Memory B cell (primary cell): ENCODE measurements at places on chromosomes 7 and 10.

DNA sequence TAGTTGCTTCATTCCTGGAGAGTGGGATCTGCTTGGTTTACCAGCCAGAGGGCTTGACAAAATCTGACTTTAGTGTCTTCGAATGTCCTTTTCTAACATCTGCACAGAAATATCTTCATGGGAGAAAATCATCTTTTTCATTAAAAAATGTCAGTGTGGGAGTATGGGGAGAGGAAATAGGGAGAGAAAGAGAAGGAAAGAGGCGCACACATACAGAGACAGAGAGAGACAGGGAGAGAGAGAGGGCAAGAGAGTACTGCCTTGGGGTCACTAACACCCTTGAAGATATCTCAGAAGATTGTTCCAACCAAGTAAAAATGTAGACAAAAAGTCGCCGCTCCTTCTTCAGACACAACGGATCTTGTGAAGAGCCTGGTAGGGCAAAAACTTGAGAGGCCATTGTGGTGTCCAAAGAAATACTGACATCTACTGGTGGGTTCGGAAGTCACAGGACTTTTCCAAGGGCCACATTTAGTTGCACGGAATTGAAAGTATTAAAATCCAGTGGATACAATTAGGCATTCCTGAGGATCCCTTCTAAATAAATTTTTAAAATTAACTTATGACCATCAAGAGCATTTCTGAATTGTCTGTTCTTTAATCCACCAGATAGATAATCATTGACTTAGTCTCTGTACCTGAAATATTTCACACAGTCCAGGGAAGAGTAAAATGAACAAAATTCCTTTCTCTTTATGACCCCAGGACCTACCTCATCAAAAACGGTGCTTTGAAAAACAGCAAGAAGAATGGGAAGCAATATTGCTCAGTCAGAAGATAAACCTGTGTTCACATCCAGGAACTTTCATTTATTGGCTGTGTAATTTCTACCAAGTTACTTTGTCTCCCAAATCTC lies 29.7 kb downstream of the VIM start:
- peak; percentile 40 for DNase-seq

DNA sequence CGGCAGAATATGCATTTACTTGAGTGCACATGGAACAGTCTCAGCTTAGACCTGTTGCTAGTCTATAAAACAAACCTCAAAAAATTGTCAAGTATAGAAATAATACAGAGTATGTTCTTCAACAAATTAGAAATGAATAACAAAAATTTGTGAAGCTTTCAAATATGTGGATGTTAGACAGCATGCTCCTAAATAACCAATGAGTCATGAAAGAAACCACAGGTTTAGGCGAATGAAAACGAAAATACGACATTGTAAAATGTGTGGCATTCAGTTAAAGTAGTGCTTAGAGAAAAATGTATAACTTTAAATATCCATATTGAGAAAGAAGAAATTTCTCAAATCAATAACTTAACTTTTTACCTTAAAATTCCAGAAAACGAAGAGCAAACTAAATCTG lies 760.0 kb upstream of the SORCS1 start:
- no peak for DNase-seq

DNA sequence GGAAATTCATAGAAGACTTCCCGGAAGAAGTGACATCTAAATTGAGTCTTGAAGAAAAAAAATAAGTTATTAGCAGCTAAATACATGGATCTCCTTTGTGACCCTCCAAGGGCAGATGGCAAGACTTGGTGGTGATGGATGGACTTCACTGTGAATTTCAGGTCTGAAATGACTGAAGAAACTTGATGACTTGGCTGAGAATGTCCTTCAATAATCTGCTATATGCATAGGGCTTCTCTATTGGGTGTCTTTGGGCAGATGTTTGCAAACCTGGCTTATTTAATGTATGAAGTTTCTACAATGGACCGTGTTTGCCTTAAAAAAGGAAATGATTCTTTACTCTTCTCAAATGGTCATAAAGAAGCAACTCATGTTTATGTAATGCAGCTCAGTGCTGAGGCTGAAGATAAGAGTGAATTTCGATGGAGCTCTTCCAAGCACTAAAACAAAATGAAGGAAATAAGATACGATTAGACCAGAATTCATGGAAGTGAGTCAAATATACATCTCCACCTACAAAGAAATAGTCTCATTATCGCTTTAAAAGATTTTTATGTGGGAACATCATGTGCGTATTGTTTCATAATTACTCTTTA lies 116.6 kb upstream of the WDR11 start:
- no peak for DNase-seq

GRCh38 chr10:10730471-10731043 lies 287.1 kb upstream of the CELF2 start:
- no peak for DNase-seq

DNA sequence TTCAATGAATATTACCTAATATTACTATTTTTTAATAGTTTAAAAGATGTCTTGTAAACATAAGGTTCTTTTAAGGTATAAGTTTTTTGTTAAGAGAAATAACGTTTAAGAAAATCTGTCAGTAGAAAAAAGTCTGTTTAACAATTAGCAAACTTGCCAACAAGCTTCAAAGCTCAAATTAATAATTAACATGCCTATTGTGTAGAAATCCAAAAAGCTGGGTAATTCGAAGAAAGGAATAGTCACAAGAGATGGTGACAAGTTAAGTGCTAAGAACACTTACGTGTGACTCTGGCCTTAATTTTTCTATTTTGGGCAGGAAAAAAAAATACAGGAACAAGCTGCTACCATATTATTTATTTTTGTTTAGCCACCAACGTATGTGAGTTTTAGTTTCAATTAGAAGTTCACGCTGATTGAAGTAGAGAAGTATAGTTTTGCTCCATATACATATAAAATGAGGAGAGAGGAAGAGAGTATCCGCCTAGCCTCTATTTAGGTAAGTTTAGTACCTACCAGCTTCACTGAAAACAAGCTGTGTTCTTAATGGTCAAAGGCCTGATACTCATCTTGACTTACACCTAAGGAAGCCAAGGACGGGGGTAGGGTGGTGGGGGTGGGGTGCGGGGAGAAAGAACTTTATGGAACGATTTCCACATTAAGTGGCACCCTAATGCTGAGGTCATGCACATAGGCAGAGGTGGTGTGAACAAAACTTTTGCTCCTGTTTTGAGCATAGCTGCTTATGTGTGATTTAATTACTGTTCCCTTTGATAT lies 43.4 kb upstream of the AGBL3 start:
- DNase-seq, result no peak

- DNase-seq, result no peak
Observed at GRCh38 chr10:19683960-19684359, 132.3 kb upstream of the PLXDC2 start.

DNA sequence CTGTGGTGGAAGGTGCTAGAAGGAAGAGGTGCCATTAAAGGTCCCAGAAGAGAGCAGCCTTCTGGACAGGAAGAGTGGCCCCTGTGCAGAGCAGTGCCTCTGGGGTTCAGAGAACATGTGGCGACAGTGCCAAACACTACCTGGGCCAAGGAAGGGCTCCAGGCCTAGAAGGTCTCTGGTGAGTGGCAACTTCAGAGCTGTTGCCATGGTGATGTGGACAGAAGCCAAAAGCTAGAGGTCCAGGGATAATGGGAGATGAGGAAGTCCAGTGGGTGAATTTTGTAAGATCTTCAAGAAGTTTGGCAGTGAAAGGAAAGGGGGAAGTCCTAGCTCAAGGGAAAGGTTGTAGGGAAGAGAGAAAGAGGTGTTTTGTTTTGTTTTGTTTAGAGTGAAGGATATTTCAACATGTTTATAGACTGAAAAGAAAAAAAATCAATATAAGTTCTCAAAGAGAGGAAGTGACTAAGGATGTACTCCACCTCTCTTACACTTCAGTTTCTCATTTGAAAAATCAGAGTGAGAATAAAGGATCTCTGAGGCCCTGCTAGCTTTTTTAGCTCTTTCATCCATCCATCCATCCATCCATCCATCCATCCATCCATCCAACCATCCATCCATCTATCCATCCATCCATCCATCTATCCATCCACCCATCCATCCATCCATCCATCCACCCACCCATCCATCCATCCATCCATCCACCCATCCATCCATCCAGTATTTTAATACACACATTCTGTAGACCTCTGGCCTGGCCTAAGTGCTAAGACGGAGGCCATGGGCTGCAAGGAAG lies 77.1 kb upstream of the DUSP5 start:
- no peak for DNase-seq

DNA sequence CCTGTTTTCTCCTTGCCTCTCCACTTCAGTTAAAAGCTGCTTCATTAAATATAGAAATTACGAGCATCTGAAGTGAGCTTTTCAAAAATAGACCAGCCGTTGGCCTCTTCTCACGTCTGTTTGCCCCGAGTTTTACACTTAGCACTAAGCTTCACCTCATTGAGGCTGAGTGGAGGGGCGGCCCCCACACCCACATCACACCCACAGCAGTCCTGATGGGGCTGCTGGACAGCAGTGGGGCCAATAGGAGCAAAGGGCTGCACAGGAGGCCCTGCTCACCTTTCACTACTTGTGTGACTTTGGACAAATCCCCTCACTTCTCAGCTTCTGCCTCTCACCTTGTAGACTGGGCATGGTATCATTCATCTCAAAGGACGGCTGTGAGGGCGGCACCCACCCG lies 677.8 kb downstream of the SDK1 start:
- no peak for DNase-seq

DNA sequence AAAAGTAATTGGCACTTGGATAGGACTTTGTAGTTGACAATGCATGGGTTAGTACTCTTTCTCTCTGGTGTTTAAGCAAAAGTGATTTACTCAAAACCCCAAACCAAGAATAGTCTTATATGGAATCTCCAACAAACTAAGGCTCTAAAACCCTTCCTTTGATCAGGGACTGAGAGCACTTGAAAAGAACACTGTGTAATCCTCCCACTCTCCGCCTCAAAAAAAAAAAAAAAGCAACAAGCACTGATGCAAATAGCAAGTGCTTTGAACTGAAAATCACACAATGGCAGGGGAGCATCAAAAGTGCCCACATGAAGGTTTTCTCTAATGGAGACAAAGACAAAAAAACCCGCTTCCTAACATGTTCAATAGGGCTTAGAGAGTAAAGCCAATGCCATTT lies 467.9 kb upstream of the AUTS2 start:
- DNase-seq, result no peak
